ENCODE measurements at places on chromosomes 16 and 17.

GRCh38 chr17:1286379-1287106 is 7.1 kb downstream of the TRARG1 start:
- DNase-seq = no peak

DNA sequence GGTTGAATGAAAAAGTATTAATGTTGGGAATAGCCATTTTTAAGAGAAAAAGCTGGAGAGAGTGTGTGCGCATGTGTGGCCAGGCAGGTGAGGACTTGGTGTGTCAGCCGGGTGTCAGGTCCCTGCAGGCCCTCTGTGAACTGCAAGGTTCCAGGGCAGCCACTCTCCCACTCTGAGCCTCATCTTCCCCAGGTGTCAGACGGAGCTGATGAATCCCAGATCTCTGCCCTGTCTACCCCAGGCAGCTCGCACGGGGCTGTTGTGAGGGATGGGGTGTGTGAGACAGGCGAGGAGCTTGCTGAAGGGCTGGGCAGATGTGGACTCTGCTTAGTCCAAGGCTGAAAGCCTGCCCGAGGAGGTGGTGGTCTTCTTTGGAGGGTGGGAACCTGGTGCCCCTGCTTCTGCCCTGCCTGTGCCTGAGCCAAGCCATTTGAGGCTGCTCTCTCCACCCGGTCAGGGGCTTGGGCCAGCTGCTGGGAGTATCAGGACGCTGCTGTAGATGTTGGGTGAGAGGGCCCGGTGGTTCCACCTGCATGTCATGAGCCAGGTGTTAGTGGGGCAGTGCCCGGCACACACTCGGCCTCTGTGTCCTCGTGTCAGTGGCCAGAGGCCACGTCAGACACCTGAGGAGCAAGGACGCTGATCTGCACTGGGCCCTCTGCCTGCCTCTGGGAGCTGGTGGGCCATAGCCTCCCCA is 122.4 kb downstream of the RAB11FIP4 start:
- DNase-seq = no peak

GRCh38 chr17:76421044-76421407 is 31.9 kb downstream of the UBE2O start:
- no peak for DNase-seq

DNA sequence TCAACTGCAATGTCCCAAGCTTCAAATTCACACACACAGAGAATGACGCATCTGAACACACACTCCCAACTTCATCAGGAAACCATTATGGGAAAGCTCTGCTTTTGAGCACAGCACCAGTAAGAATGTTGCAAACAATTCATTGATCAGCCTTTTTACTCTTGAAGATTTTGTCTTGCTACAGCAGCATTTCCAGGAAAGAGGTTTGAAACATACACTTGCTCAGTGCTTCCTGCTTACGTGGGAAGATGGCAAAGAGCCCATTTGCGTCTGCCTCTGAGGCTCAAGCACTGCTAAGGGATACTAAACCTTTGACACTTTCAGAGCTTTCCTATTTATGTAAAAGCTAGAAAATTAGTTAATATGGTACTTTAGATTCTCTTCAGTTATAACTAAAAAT is 77.2 kb upstream of the MON1B start:
- DNase-seq = no peak

DNA sequence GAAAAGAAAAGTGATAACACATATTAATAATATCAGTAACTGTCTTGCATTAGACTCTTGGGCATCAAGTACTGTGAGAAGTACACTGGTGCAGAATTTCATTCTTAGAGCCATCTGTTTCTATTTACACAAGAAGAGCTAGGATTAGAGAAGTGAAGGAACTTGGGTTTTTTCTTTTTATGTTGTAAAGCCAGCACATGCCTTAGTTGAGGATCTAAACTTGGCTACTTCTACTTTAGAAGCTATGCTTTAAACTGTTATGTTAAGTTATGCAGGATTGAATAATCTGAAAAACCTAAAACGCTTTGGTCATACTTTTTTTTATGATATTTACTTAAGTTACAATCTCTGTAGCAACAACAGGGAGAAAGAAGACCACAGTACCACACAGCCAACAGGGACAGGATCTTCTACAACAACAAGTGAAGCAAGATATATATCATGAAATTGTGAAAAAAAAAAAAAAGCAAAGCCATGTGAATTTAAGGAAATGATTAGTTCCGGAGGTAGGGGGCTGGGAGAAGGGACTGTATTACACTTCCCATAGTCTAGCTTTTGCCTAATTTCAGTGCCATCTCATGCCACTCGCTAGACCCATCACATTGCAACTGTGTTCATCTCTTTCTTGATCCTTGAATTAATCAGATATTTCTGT is 305.1 kb upstream of the GOT2 start:
- DNase-seq = no peak

DNA sequence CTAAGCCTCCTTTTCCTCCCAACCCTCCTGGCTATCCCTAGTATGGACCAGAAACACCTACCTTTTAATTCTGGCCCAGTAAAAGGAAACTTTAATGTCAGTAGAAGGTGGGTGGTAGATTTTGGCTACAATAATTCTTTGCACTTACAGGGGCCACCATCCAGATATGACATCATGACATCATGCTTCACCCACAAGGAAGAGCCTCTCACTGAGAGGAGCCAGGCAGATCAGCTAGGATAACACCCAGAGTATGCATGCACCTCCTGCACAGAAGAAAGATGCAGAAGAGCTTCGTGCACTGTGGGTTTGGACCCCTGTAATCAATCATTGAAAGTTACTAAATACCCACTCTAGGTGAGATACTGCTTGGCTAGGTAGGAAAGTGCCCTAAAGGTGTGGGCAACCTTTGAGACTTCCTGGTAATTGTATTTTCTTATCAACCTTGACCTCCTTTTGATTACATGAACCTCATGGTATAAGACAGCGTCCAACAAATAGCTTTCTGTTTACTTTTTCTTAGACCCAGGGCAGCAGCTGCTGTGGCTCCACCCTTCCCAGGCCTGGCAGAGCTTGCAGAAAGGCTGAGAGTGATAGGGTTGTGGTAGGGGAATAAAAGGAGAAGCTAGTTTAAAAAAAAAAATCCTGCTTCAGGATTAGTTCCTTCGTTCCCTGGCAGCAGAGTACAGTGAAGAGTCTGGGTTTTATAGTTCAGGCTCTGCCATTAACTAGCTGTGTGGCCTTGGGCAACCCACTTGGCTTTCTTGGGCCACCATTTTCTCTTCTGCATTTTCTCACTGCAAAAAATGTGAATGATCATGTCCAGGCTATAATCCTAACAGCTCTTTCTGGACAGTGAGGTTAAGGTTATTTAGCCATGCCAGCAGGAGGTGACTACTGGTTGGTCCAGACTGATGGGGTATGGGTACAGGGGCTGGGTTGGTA is 6.2 kb downstream of the MAP3K14 start:
- no peak for DNase-seq

DNA sequence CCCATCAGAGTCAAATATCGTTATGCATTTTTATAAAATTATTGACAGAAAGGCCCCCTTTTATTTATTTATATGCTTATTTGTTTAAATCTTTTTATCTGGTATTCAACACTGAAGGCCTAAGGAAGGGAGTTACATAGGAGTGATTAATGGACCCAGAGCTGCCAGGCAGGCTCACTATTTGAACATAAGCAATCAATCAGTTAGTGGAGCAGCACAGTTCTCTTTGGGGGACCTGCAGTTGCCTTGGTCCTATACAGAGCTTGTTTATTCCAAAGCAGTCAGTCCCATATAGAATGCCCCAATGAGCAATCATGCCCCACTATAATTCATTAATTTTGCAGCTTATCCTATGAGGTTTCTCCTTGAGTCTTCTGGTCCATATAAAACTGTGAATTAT is 389.4 kb upstream of the GOT2 start:
- DNase-seq = no peak

DNA sequence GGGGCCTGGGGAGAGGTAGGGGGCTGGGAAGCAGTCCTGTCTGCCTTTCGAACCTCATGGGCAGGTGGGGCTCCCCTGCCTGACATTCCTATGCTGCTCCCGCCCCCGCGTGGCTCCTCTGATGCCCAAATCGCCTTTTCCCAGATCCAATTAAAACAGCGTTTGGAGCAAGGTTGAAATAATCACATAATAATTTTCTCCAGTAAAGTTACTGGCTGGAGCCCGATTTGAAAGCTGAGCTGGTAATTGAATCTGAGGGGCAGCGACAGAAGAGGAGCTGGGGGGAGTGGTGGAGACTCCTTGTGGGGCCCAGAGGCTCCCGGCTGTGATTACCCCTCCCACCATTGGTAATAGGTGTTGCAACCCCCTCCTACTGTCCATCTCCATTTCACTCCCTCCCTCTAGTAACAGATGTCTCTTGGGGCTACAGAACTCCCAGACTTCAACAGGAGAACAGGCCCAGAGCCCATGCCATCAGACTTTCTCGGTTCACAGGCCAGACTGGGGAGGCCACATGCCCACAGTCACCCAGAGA is 38.9 kb upstream of the C1QL1 start:
- peak; percentile 50 for DNase-seq

- no peak for DNase-seq
These were observed 227.9 kb upstream of the PMFBP1 start for GRCh38 chr16:72399811-72400210.

GRCh38 chr16:88405216-88406060 is 22.7 kb downstream of the ZNF469 start:
- peak; percentile 89 for DNase-seq

DNA sequence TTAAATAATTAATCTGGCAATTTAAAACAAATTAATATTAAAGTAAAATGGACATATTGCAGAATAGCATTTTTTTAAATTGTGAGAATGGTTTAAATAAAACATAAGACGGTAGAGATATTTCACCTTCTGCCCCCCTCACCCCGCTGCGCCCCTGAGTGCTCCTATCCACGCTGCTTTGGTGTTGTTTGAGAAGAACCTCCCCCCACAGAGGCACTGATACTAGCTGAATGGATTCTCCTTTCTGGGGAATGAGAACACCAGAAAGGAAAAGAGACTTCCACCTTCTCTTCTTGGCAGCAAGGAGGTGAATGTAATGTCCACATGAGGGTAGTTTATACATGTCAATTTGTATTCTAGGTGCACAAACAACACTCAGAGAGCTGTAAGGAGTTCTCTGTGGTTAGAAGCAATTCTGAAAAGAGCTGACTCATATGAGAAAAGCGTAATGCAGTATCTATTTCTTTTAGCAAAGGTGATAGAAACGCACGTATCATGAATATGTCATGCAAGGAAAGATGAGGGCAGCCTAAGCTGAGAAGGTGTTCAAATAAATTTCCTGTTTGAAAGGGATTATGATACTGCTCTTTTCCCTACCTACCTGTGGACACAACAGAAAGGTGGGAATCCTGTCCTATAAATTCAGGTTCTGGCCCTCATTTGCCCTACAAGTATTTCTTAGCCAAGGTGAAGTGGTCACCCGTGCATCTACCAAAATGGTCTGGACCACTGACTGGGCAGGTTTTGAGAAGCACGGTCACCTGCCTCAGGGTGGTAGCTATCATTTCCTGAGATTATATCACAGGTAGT is 126.9 kb downstream of the PARN start:
- no peak for DNase-seq

GRCh38 chr17:50858486-50859225 is 7.5 kb downstream of the TOB1 start:
- no peak for DNase-seq

- no peak for DNase-seq
These were observed 62.7 kb upstream of the DNAJA2 start for GRCh38 chr16:47036201-47036600.

DNA sequence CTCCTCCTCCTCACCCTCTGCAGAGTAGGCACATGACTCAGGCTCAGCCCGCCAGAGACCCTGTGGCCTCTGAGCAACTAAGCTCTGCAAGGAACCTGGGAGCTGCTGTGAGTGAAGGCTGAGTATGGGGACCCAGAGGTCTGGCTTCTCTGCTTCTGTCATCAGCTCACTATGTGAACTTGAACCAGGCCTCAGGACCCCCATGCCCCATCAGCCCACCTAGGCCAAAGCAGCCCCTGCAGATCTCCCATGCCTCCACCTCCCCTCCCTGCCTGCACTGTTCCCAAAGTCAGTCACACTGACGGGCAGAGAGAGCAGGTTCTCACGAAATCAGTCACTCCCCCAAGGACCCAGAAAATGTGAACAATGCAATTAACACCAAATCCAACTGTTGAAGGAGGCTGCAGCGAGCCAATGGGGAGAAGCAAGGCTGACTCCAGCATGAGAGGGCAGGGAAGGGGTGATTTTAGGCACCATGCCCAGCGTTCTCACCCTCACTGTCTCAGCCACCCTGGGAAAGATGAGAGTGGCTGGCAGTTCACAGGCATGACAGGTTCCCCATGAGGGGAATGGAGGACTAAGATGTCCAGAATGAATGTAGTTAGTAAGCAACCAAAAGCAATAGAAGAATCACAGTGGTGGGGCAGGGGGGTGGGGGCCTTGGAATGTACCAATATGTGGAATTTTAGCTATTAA is 60.6 kb downstream of the BEAN1 start:
- no peak for DNase-seq

GRCh38 chr16:68781784-68782183 is 44.7 kb downstream of the CDH1 start:
- DNase-seq = no peak

- DNase-seq = no peak
These were observed 35.5 kb upstream of the NOL11 start for GRCh38 chr17:67682196-67682595.

DNA sequence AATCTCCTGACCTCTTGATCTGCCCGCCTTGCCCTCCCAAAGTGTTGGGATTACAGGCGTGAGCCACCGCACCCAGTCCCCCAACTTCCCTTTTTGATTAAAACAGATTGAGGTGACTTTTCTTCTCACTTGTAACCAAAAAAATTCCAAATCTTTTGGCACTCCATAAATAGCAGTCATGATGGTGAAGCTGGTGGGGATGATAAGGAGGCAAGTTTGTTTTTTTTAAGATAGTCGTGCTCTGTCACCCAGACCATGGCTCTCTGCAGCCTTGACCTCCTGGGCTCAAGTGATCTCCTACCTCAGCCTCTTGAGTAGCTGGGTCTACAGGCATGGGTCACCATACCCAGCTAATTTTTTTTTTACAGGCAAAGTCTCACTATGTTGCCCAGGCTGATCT is 34.7 kb upstream of the PLCG2 start:
- no peak for DNase-seq

DNA sequence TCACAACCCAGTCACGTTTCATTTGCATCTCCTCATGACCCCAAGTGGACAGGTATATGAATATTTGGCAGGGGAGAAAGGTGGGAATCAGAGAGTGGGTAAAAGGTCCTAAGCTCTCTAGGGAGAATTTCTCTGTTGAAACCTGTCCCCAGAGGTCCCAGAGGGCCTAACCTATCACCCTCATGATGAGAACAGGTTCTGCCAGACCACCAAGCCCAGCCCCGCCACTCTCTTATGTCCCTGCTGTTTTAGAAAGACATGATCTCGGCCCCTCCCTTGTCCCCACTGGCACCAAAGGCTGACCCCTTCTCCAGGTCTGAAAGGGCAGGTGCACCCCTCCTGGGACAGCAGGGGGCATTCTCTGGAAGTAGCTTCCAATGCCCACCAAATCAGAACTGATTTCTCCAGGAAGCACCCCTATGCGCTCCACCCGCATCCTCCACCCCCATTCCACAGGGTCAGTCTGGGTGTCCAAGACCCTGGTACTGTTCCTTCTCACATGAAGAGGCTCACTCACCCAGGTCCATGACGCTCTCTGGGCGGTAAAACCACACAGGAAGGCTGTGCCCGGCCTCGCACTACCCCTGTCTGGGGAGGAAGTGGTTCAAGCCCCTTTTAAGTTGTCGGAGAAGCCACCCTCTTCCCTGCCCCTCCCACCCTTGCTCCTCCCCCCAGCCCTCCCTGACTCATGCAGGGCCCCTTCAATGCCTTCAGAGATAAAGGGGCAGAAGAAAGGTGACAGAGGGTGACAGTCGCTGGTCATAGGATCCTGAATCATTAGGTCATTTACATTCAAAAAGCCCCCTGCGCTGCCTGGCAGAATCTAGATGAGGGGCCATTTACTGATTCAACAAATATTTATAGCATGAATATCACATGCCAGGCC is at the start of gene CCR7:
Gene CCR7 (minus strand): TSS at position 590 of the 886 bp plus-strand sequence. CDS start 63 bp downstream, at position 527.
- DNase-seq = no peak
